ENCODE measurements at places on chromosomes 1 and 21.
A peak's percentile ranks its signal among the peaks of the same experiment; 100 is the strongest.

DNA sequence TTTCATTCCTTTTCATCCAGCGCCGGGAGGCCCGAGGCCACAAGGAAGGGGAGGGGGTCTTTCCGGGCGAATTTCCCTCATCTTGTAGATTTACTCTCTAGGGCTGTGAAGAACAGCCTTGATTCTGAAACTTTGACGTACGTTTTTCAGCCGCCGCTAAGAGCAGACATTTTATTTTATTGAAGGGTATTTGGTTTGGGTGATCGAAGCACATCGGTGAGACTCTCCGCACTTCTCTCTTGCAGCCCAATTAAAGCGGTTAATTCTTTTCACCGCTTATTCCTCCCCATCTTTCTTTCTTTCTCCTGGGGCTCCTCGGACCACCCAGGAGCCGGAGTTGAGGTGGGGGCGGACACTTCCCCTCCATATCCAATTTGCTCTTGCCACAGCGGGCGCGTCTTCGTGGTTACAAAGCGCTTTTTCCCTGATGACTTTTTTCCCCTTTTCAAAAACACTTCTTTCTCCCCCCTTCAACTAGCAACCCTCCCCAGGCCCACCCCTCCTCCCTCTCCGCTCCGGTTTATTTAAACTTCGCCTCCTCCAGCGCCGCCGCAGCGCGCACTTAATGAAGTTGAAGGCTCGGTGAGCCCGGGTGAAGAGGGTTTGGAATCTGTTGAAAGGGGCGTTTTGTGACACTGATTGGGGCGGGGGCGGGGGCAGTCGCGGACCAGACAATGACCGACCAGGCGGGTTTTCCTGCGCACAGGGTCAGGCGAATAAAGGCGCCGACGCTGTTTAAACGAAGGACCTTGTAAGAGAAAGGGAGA is 5.9 kb downstream of the FOXD2 start:
- ATAC-seq = no peak

DNA sequence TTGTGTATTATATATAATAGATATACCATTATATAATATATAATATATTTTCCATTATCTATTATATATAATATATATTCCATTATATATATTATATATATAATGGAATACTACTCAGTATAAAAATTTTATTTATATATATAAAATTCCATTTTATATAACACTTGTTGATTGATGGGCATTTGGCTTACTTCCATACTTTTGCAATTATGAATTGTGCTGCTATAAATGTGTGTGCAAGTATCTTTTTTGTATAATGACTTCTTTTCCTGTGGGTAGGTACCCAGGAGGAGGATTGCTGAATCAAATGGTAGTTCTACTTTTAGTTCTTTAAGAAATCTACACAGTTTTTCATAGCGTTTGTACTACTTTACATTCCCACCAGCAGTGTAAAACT is 1211.1 kb downstream of the NCAM2 start:
- no peak for ATAC-seq

DNA sequence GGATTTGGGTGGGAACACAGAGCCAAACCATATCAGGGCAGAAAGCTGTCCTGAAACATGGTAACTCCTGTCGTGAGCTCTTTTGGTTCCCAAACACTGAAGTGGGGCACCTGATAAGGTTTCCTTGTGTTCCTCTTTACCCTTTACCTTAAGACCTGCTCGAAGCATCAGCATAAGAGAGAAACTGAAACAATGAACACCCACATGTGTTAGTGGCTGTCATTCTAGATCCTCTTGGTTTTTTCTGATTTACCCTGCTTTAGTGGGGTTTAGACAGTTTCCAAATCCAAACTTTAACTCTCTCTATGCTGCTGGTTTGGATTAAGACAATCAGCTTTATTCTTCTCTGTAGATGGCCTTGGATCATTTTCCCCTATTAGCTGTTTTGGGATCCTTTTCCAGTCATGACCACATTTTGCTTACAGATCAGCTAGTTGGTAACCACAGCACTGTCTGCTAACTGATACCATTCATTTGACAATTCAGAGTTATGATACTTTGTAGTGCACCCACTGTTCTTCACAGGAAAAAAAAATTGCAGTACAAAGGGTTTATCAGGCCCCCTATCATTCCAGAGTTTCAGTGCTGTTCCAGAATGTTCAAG is 975 bp upstream of the MNDA start:
- no peak for ATAC-seq

DNA sequence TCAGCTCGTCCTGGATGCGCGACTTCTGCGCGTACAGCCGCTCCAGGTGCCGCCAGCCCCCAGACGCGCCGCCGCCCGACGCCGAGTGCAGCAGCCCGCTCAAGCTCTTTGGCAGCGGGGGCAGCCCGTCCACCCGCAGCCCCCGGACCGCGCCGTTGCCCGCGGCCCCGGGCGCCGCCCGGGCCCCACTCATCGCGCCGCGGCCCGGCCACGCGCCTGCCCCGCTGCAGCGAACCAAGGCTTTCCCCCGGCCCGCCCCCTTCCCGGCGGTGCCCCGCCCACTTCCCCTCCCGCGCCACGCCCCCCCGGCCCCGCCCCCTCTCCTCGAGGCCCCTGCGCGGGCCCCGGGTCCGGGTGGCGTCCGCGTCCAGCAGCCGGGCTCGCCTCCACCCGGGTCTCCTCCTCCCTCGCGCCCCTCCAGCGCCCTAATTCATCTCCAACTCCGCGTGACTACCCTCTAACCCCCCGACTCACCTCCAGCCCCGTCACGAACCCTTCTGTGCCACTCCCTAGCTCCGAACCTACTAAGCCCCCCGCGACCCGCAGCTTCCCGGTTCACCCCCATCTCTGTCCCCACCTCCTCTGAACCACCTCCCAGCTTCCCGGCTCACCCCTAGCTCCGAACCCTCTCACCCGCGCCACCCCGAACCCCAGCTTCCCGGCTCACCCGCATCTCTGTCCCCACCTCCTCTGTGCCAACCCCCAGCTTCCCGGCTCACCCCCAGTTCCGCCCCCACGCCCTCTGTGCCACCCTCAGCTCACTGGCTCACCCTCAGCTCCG is at the start of gene FAM89A:
FAM89A (minus strand) TSS at position 236 of the 781 bp plus-strand sequence; CDS start at position 193, 43 bp downstream.
- peak; percentile 86 for ATAC-seq

DNA sequence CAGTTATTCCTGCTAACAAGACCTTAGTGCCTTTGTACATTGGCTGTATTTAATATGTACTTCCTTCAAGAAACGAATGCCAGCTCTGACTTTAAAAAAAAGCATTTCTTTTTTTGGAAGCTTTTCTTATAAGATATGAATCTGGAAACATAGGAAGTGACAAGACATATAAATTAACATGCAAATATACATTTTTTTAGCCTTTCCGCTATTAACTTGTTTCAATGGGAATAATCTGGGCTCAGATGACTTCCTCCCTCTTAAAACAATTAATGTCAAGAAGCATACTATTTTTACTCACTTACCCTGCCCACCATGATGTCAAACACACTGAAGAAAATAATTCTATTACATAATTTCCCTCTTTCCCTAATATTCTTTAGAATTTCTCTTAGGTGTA is 1.4 kb downstream of the DENND1B start:
- no peak for ATAC-seq
